A549 treated with Mapracorat at 1 μM for 4 hours (cell line): ENCODE measurements at places on chromosomes 7 and 10. TPM values are rescaled to one million over a fixed set of nuclear protein-coding genes. Genes with fewer than 3 reads are reported as not detected.

The OPALIN gene
- not detected in 5 replicates for total RNA-seq

The FAM25G gene
- total RNA-seq: 1.1 to 2.0 TPM (median 1.4 TPM) in 3 of 5 replicates, not detected in the others

The ORC5 gene
- 24.8 to 29.1 TPM (median 28.1 TPM) in 5 replicates for total RNA-seq

The ZNF804B gene
- total RNA-seq: not detected in 5 replicates

The SLC16A9 gene
- total RNA-seq: 0.12 to 0.17 TPM (median 0.13 TPM) in 5 replicates

The POU6F2 gene
- not detected in 5 replicates for total RNA-seq

The RADIL gene
- 1.6 to 2.8 TPM (median 2.7 TPM) in 5 replicates for total RNA-seq

The TCERG1L gene
- not detected in 5 replicates for total RNA-seq

The MALRD1 gene
- not detected in 5 replicates for total RNA-seq

The ENTPD7 gene
- total RNA-seq: 8.9 to 12.6 TPM (median 10.9 TPM) in 5 replicates
